ENCODE measurements at places on chromosomes 5 and 9.

- DNase-seq = no peak
These were observed 134.9 kb downstream of the ATG10 start for GRCh38 chr5:82106756-82107155.

DNA sequence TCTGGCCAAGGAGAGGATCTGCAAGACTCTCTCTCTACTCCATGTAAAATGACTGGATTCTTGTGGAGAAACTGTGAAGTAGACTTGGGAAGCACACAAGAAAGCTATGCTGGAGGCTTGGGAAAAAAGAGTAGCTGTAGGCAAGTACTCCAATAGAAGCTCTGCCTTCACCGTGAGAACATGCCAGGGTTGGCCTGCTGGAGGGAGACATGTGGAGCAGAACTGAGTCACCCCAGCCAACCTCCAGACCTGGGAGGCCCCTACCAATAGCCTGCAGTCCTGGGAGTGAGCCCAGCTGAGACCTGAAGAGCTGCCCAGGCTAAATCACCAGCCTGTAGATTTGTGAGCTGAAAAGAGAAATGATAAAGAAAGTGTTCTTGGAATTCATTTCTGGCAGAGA lies 66.6 kb downstream of the DEPDC1B start:
- peak; percentile 39 for DNase-seq

DNA sequence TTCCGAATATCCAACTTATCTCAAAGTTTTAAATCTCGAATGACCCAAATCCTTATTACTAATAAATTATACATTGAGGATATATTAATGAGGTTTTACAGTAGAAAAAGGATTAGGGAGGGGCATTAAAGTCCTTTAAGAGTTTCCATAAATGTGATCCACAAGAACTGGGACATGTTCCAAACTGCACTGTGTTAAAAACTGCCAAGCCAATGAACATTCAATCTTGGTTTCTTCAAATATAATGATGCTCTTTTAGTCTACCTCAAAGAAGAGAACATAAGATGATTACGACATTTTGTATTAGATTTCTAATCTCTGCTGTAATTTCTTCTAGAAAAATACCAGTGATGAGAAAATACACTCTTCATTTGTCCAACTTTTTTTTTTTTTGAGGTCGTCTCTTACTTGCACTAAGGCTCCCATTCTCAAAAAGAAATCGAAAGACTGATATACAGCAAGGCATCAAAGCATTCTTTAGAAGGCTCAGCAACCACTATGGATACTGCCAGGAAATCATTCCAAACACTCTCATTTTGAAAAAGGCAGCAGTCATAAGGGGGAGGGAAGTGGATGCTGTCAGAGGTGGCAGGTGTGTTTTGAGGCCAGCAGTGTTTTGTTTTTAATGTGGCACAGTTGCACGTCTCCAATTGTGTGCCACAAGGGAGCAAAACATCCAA lies 1.7 kb downstream of the PTAR1 start:
- DNase-seq = peak; percentile 14

GRCh38 chr5:120682851-120683250 lies 218.8 kb downstream of the PRR16 start:
- no peak for DNase-seq

DNA sequence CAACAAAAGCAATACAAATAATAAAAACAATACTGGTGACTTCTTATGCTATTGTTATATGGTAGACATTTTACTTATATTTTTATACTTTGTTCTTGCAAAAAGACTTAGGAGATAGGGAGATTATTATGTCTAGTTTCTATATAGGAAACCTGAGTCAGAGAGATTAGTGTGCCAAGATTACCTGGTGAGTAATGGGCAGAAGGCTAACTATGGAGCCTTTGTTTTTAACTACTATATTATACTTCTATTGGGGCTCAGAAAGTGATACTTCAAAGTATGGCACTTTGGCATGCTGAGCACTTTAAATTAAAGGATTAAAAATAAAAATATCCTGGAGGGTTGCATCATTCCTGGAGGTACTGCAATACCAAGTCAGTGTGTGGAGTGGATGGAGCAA lies 117.5 kb upstream of the CLINT1 start:
- peak; percentile 12 for DNase-seq

GRCh38 chr9:69500896-69501295 lies 171.3 kb downstream of the APBA1 start:
- DNase-seq = no peak

GRCh38 chr9:79362100-79363081 lies 209.4 kb upstream of the TLE4 start:
- DNase-seq = no peak

DNA sequence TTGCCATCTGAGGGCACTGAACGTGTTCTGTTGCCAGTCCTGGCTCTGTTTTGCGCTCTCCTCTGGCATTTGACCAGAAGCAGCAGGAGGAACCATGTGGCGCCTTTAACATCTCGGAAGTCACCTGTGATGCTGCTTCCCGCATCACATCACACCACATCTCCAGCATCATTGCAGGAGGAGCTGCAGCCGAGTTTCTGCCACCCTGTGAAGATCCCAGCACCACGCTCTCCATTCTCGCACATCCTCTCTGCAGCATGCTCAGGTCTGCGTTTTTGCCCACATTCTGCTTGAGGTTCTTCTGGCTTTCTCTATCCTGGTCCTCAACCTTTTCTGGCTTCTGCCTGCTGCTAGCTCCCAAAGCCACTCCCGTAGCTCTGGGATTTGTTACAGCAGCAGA lies 11.0 kb upstream of the IRX4 start:
- DNase-seq = no peak

DNA sequence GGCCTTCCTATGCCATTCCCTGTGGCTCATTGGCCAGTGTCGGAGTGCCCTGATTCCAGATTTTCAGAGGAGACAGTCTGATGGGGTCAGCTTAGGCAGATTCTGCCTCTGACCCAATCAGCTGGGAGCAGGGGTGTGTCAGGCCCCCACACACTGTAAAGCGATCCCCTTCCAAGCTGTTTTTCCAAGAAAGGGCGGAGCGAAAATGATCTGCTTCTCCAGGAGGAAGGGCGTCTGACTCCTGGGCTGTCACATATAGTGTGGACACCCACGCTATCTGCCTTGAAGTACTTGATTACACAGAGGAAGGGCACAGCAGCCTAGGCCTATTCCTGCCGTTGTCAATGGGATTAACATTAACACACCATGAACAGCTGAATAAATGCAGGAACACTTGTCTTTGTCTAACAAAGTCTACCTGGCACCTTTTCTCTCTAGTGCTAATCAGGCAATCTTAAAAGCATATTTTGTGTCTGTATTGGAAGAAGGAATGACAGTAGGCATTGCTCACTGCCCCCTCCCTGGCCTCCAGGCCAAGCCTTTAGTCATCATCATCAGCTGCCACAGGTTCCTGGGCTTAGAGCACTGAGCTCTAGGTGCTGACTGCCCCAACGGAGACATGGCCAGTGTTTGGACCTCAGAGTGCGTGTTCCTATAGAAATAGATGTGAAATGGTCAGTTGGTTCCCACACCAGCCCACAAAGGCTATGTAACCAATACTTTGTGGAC lies 218.7 kb downstream of the MELK start:
- DNase-seq = no peak

GRCh38 chr9:124449381-124450151 lies 685 bp upstream of the ADGRD2 start:
- no peak for DNase-seq

DNA sequence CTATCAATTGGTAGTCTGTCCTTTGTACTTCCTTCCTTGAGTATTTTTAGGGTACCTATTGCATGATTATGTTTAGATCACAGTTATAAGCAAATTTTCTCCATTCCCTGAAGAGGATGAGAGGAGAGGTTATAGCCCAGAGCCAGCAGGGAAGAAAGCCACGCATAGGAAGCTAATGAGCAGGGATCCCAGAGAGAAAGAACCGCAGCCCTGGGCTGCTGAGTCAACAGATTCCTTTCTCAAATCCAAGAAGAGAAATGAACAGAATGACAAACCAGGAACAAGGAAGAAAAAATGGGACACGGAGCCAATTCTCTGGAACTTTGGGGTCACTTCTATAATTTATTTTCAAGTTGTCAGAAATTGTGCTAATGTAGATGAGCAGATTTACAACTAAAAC lies 284.5 kb downstream of the RFX3 start:
- peak; percentile 72 for DNase-seq

GRCh38 chr9:80699511-80699998 lies 989.8 kb downstream of the TLE1 start:
- DNase-seq = peak; percentile 99

- peak; percentile 20 for DNase-seq
These were observed 205.7 kb upstream of the SGCD start for GRCh38 chr5:156121234-156121633.

- no peak for DNase-seq
These were observed 48.3 kb downstream of the ATPSCKMT start for GRCh38 chr5:10201223-10201868.

- DNase-seq = no peak
These were observed 24.6 kb upstream of the SVEP1 start for GRCh38 chr9:110604171-110604601.

GRCh38 chr9:93591301-93592007 lies 15.1 kb downstream of the PHF2 start:
- no peak for DNase-seq

DNA sequence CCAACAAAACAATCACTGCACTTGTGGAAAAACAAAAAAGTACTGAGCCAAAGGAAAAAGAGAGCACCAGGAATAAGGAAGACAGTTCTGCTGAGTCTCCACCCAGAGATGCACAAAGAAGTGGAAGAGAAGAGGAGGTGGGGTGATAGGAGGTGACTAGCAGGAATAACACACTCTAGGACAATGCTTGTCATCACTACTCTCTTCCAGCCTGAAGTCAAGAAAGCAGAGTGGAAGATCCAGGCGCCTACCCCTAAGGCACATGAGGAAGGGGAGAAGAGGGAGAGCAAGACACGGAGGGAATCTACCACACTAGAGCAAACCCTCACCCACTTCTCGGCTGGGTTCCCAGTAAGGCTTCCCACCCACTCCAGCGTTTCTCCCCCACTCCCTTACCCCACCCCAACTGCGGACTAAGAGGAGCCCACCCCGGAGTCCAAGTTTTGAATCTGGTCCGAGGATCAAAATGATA lies 1.7 kb downstream of the SLIT3 start:
- DNase-seq = no peak

DNA sequence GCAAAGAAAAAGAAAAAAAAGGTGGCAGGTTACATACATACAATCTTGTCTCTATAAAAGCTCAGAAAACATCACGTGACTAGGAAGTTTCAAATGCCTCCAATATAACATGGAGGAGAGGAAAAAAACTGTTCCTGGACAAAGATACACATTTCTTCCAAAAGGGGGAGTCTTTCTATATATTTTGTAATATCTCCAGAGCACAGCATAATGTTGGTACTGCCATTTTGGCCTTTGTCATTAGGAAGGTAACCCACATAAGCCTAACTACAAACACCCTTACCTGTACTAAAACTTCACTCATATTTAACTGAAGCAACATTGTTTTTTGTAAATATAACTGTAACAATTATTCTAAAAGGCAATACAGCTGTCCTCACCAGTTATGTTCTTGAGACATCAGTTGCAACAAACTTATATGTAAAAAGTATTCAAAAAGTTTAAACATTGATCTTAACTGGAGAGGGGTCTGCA lies 1.2 kb upstream of the BTF3 start:
- DNase-seq = peak; percentile 80

DNA sequence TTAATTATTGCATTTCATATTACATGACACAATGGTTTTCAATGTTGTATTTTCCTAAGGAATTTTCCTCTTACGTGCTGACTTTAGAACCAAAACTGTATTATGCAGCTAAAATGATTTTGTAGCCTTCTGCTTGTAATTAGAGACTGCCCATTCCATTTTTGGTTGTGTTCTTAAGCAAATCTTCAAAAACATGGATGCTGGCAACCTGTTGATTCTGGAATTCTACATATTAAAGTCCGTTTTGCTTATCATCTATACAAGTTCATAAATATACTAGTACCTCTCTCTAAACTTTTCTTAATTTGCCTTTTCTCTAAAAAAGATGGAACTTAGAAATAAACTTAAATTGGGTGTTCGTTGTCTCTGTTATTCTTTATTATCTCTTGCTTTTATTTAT lies 88.3 kb downstream of the NR3C1 start:
- no peak for DNase-seq

GRCh38 chr9:71592400-71592799 lies 175.9 kb downstream of the CEMIP2 start:
- peak; percentile 90 for DNase-seq

GRCh38 chr5:14204785-14205321 lies 61.7 kb downstream of the TRIO start:
- DNase-seq = peak; percentile 91

- DNase-seq = peak; percentile 79
These were observed 23.6 kb downstream of the PCDHGC5 start for GRCh38 chr5:141512390-141512910.

DNA sequence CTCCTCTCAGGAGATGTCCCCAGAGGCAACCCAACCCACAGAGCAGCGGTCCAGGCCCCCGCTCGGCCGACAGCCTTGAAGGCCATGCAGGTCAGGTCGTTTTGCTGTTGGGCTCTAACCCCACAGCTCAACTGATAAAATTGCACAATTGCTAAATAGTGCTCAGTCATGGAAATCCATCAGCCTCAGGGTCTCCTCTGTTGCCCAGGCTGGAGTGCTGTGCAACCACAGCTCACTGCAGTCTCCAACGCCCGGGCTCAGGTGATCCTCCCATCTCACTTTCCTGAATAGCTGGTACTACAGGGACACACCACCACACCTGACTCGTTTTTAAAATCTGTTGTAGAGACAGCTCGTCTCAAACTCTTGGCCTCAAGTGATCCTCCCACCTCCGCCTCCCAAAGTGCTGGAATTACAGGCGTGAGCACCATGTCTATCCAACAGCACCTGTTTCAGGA lies 18.3 kb downstream of the BRD3OS start:
- DNase-seq = no peak

GRCh38 chr5:147442224-147442623 lies 67.6 kb downstream of the DPYSL3 start:
- no peak for DNase-seq

DNA sequence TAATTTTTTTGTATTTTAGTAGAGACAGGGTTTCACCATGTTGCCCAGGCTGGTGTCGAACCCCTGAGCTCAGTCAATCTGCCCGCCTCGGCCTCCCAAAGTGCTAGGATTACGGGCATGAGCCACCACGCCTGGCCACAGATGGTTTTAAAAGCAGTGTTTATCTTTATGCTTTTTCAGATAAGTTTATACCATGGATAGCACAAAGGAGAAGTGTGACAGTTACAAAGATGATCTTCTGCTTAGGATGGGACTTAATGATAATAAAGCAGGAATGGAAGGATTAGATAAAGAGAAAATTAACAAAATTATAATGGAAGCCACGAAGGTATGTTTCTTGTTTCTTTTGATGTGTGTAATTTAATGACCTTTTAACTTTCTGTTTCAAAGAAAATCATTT lies 35.1 kb downstream of the POLK start:
- DNase-seq = no peak
